ENCODE measurements at places on chromosomes 12 and 14. TPM values are rescaled to one million over a fixed set of nuclear protein-coding genes. Genes with fewer than 3 reads are reported as not detected.

FZD10 gene
- total RNA-seq, result not detected

SLCO1A2 gene
- total RNA-seq, result 0.17 TPM

CCDC197 gene
- not detected for total RNA-seq

LTBP2 gene
- 1.1 TPM for total RNA-seq

C1S gene
- total RNA-seq, result 2,029 TPM

MIA2 gene
- total RNA-seq, result 106 TPM

IRAK3 gene
- 5.6 TPM for total RNA-seq

CRIP2 gene
- total RNA-seq, result 10.9 TPM

BCL11B gene
- total RNA-seq, result 0.23 TPM

CYP27B1 gene
- 1.6 TPM for total RNA-seq

KRT75 gene
- not detected for total RNA-seq

MMP17 gene
- 0.17 TPM for total RNA-seq

DNA sequence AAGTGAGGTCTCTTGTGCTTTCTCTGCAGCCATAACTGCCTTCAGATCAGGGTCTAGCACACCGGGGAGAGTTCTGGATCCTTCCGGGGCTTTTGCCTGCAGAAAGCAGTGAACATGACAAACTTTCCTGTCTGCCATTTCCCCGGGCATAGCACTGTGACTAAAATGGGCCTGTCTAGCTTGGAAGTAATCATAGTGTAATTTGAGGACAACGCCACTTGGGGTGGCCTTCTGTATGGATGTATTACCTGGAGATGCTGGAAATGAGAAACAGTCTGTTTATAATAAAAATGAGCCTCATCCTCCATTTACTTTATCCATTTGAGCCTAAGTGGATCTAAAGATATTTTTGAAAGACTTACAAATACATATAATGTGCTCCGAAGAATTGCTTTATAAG lies 453.7 kb downstream of the VRK1 start:
- no peak for DNase-seq

GRCh38 chr14:20631023-20631879 lies 10.2 kb downstream of the OR6S1 start:
- DNase-seq, result no peak

- DNase-seq, result peak; percentile 41
Measured at GRCh38 chr12:40622246-40622838, 69.9 kb upstream of the CNTN1 start.

- no peak for DNase-seq
Measured at GRCh38 chr12:47121146-47121545, 41.4 kb upstream of the AMIGO2 start.

DNA sequence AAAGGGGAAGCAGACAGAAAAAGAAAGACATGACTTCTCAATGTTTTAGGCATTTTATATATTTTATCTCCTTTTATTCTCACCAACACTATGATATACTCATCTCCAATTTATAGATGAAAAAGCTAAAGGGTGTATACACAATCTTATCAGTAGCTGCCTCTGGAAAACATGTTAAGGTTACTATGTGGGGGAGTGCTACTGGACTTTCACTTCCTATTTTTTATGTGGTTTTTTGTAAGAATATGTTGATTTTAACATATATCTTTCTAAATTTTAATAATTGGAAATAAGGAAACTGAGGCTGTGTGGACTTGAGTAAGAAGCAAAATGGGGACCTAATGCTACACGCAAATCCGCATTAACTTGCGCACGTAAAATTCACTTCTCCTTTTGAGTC lies 99.6 kb upstream of the PDE3A start:
- DNase-seq, result no peak

- no peak for DNase-seq
Measured at GRCh38 chr12:56001487-56002100, 4.5 kb downstream of the SUOX start.

DNA sequence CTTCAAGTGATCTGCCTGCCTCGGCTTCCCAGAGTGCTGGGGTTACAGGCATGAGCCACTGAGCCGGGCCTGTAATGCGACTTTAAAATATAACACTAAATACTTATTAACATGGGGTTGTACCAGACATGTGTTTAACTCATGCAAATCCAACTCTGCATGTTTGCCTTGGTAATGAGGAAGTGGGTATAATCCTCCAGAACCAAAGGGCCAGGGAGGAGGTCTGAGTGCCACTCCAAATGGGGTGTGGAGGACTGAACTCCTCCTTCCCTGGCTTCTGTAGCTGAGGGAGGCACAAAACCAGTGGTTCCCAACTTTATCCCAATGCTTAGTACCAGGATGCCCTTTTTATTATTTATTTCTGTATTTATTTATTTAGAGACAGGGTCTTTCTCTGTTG lies 61.6 kb upstream of the MED13L start:
- DNase-seq, result no peak

DNA sequence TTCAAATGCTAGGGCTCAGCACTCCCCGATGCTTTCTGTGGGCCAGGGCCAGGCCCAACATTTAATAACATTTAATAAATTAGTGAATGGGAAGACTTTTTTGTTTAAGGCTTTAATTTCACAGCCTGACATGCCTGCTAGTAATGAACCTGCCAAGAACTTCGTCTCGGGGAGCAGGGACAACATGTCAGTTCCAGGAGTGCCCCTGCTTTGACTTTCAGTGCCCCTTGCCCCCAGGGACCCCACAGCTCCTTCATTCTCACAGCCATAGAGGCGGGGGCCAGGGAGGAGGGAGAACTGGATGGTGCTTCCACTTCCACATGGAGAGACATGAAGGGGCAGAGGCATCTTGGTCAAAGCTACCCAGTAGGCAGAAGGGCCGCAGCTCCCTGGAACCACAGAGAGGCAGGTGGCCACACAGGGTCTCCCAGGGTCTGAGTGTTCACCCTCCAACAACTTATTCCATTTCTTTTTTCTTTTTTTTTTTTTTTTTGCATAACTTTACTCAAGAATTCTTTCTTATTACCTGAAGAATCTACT lies 66.0 kb upstream of the DDX11 start:
- no peak for DNase-seq

DNA sequence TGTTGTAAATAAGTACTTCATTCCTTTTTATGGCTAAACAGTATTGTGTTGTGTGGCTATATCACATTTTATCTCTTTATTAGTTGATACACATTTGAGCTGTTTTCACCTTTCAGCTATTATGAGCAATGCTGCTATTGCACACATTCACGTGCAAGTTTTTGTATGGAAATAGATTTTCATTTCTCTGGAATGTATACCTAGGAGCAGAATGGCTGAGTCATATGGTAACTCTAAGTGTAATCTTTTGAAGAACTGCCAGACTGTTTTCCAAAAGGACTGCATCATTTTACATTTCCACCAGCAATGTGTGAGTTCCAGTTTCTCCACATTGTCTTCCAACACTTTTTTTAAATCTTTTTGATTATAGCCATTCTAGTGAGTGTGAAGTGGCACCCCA lies 134.0 kb downstream of the SRGAP1 start:
- no peak for DNase-seq

GRCh38 chr14:38505221-38505972 lies 249.5 kb upstream of the CLEC14A start:
- DNase-seq, result no peak

DNA sequence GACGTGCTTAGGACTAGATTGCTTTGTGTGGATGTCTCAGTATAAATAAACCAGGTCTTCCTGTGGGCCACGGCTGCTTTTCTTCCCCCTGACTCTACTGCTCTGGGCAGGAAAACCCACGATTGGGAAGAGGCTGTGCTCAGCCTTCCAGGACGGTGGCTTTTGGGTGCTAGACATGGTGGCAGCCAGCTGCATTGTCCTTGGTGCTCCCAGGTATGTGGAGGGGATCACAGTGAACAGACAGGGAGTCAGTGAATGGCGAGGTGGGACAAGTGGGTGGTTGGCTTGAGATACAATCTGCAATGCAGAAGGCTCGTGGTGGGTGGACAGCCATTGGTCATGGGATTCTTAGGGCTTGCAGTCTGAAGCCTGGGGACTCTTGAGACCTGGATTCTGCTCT lies 366.3 kb downstream of the AACS start:
- DNase-seq, result no peak

- DNase-seq, result no peak
Measured at GRCh38 chr12:64145226-64145625, 76.9 kb downstream of the KICS2 start.

DNA sequence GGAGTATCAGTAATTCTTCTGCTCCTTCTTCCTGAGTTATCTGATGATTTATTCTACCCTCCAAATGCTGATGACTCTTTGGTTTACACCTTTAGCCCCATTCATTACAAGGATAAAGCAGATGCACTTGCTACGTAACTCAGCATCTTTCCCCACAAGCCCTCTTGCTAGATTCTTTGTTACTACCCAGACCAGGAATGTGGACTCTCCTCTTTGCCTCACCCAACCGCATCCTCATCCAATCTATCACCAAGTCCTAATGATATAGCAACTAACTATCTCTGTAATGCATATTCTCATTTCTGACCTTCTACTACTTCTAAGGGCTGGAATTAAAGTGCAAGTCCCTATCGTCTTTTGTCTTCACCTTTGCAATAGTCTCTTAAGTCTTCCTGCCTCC lies 9.2 kb downstream of the KRT1 start:
- DNase-seq, result no peak

- no peak for DNase-seq
Measured at GRCh38 chr14:94875256-94875655, 105.3 kb upstream of the GSC start.

DNA sequence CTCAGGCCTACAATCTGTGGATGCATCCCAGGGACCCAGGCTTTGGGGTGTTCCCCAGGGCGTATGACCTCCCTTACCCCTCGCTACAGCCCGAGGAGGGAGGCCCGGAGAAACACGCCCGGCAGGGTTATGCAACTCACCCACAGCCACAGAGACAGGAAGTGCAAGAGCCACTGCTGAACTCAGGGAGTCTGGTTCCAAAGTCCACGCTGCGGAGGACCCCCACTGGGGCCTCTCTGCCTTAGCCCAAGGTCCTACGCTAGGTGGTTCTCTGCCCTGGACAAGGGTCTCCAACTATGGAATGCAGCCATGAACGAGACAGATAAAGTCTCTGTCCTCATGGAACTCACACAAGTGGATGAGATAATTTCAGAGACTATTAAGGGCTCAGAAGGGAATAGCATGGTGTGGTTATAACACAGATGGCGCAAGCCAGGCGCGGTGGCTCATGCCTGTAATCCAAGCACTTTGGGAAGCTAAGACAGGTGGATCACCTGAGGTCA lies 11.3 kb downstream of the SCARB1 start:
- DNase-seq, result peak; percentile 71

- DNase-seq, result no peak
Measured at GRCh38 chr12:12823300-12823699, 10.2 kb downstream of the DDX47 start.

DNA sequence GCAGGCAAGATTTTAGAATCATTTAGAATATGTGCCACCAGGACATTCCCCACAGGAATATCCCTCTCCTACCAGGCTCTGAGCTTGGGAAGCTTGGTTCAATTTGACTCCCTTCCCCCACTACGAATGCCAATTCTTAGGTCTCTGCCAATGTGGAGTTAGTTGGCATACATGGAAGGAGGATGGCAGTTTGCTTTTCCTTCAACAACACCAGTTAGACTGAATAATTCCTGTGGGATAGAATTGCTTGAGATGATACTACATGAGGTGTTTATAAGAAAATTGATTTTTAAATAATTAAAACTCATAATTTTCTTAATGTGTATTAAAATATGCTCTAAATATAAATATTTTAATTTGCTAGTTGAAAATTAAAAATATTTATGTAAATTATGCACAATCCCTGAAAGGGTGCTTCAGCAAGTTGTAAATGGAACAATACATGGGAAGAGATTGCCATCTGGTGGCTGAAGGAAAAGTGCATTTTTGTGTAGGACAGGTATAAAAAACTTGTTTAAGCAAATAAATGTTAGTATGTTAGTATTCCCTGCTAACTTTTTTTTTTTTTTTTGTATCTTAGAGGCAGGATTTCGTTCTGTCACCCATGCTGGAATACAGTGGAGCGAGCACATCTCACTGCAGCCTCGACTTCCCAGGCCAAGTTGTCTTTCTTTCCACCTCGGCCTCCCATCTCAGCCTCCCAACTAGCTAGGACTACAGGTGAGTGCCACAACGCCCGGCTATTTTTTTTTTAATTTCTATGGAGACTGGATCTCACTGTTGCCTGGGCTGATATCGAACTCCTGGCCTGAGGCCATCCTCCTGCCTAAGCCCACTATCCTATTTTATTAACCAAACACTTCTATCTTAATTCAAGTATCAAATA lies 25.8 kb upstream of the STRAP start:
- DNase-seq, result peak; percentile 39

GRCh38 chr14:45838597-45838996 lies 585.6 kb upstream of the MIS18BP1 start:
- DNase-seq, result no peak

GRCh38 chr14:55715889-55716288 lies 135.9 kb downstream of the KTN1 start:
- no peak for DNase-seq

DNA sequence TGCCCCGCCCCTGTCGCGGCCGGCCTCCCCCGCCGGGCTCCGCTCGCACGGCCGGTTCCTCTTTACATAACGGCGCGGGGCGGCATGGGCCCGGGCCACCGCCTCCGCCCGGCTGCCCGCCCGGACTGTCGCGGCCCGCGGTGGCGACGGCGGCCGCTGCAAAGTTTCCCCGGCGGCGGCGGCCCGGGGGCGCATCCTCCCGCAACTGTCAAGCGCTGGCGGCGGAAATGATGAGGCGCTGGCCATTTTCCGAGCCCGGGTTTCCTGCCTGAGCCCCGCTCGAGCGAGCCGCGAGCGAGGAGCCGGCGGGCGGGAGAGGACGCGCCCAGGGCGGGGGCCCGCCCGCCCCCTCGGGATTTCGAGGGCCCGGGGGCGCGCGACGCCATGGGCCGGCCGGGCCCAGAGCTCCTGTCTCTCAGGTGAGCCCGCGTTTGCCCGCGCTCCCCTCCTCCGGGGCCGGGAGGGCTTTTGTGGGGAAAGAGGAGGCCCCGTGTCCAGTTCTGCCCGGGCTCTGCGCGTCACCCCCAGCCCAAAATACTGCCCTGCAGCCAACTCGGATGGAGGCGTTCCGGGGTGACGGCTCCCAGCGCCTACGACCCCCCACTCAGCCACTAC lies at the start of gene SH2B3:
Gene SH2B3, plus strand, starts transcription at position 65 of the 615 bp plus-strand sequence. CDS start 12,223 bp downstream, outside the sequence.
- DNase-seq, result no peak

- DNase-seq, result no peak
Measured at GRCh38 chr12:79886917-79887519, 47.9 kb downstream of the PPP1R12A start.

- no peak for DNase-seq
Measured at GRCh38 chr12:14273913-14274311, 91.6 kb upstream of the ATF7IP start.

DNA sequence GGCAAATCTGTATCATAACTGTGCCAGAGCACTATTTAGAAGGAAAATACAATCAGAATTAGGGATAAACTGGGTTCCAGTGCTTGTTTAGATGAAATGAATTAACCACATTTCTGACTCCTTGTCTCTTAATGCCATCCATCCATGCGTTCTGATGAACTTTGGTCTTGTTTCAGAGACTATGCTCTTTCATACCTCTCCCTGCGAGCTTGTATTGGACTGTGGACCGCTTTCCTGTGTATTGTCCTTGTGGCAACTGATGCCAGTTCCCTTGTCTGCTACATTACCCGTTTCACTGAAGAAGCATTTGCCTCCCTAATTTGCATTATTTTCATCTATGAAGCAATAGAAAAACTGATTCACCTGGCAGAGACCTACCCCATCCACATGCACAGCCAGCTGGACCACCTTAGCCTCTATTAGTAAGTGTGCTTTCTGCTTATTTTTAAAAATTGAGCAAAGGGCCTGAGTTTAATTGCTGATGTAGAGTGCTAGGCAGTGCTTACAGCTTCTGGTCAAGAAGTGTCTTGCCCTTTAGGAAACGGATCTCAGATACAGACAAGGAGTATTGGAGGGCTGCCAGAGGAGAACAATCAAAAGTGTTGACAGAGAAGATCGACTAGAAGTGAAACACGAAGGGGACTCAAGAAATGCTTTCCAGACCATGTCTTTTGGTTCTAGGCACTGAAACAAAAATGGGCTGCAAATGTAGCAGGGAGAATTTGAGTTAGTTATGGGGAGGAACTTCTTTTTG lies 46.7 kb downstream of the SLC4A8 start:
- no peak for DNase-seq
